Midbrain (tissue), 1 donor: ENCODE measurements at places on chromosomes 1 and 21.

DNA sequence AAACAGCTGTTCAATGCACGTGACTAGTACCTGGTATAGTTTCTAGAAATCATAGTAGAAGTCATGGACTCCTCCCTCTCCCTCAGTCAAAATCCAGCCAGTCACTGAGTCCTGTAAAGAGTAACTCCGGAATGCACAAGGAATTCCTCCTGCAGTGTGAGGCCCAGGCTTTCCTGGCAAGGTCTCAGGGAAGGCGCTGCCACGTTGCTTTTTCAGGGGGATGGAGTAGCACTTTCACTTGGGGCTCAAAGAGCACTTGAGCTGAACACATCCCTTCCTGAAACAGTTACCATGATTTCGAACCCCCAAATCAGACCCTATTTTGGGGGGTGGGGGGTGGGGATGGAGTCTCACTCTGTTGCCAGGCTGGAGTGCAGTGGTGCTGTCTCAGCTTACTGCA is 26.4 kb upstream of the LRRC8D start:
- no peak for DNase-seq

DNA sequence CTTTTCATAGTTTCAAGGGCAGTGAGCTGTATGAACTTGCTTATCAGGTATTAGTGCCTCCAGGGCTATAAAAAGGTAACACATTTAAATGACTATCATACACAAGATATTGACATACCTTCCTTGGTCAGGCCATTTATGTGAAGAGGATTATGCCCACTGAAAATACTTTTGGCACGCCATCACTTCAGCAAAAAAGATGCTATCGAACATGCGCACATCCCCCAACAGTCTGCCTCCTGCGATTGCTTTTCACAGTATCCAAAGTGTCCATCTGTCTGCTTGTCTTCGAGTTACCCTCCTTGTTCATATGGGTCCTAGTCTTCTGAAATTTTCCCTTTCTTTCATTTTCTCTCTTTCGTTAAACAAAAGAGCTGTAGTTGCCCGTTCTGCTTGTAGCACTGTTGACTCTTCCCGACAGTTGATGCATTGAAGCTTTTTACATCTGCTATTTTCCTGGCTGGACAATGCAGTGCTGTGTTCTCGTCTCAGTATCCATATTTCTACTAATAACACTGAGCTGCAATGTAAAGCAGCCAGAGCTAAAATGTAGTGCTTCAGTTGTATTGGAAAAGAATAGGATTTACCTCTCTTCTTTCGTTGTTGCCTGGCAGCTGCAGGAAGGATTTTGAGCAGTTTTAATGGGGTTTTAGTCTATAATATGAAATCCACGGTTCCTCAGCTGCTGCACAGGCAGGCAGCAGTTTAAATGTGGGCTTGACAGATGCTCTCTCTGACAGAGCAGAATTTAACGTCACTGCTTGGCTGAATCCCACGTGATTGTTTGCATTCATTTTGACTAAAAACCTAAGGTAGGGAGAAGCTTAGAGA is at the start of gene B3GALT2:
TSS of gene B3GALT2 (minus strand) at position 713 of the 831 bp plus-strand sequence. CDS start 5,051 bp downstream, outside the sequence.
- peak; percentile 73 for DNase-seq

GRCh38 chr1:1680031-1680911 is 12.3 kb downstream of the SLC35E2B start:
- DNase-seq: no peak

GRCh38 chr1:98086796-98087441 is 166.1 kb upstream of the DPYD start:
- no peak for DNase-seq

DNA sequence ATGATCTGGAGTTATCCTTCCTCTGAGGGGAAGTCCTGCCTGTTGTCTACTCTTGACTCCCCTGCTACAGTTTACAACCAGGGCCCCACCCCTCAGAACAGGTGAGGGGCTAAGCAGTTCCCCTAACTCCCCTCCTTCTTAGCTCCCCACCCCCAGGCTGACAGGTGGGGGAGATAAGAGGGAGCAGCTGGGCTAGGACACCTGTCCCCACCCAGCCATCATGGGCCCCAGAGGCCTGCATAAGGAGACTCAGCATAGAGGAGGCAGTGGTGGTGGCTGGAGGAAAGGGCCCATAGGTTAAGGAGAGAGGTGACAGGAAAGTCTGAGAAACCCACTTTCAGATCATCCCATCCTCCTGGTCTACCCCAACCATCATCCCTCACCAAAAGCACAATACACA is 6.8 kb downstream of the MEF2D start:
- no peak for DNase-seq

DNA sequence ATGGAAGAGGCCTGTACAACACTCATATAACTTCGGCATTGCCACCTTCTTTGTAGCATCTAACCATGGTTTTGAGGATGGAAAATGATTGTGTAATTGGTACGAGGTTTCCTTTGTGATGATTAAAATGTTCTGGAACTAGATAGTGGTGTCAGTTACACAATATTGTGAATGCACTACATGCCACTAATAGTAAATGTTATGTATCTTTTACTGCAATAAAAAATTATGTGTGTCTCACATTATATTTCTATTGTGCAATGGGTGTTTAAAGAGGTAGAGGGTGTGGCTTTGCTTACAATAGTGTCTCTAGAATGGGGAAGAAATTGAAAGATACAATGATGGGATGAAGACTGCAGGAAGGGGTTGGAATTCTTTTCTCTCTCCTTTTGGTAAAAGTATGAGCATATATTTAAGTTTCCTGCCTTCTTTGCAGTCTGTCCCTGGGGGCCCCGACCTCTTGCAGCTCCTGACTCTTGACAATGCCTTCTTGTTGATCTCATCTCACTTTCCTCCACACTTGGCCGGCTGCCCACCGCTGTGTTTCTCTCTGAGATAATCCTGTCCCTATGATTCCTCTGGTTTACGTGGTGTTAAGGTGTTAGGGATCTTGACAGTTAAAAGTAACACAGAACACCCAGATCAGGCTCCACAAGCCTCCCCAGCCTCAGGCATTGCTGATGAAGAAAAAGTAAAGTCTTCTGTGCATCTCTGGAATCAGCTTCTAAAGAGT is 39.3 kb downstream of the MTARC1 start:
- DNase-seq: no peak

GRCh38 chr1:225207791-225208190 is 220.0 kb downstream of the LBR start:
- DNase-seq: no peak

GRCh38 chr1:84077476-84078107 is 66.5 kb upstream of the PRKACB start:
- DNase-seq: peak; percentile 89

DNA sequence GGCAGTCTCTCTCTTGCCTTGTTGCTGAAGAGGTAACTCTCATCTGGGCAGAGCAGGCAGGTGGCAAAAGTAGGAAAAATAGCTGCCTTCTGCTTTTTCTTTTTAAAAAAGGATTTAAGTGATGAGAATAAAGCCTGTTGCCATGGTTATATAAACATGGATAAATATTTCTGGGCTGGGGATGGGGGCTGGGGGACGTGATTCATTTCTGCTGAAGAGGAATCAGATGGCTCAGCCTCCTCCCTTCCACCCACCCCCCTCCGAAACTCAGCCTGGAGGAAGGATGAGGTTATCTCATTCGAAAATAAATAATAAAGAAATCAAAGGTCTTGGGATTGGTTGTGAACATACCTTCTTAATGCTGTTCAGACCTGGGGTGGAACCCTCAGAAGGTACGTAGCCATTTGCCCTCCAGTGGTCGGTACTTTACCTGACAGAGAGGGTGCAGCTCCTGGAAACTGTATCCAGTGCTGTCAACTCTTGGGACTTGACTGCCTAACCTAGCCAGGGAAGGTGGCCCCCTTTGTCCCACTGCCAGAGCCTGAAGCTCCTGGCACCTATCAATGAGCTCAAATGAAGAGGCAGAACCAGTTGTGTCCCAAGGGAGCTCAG is 3.8 kb upstream of the INKA2 start:
- DNase-seq: no peak

DNA sequence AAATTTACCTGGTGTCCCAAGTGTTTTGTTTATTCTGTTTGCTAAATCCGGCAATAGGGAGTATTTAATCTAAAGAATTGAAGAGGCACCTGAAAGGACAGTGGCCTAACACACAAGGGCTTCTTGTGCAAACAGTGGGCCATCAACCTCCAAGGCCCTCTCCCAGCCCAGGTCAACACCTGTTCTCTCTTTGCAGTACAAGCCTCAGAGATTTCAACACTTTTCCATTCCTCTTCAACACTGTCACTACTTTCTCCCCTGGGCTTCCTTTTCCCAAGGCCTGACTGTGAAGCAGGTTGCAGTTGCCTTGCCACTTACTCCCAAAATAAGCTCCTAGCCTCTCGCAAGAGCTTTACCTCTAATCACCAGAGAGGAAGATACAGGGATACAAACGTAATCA is 3.2 kb upstream of the SNAPIN start:
- DNase-seq: no peak

- DNase-seq: no peak
These were observed 291.1 kb upstream of the NFIA start for GRCh38 chr1:60791226-60791625.

GRCh38 chr1:193192586-193192985 is 6.2 kb upstream of the B3GALT2 start:
- DNase-seq: no peak

- peak; percentile 30 for DNase-seq
These were observed 149.0 kb downstream of the IGSF21 start for GRCh38 chr1:18256282-18257235.

- peak; percentile 48 for DNase-seq
These were observed 17.4 kb downstream of the TNFRSF1B start for GRCh38 chr1:12184008-12184681.

DNA sequence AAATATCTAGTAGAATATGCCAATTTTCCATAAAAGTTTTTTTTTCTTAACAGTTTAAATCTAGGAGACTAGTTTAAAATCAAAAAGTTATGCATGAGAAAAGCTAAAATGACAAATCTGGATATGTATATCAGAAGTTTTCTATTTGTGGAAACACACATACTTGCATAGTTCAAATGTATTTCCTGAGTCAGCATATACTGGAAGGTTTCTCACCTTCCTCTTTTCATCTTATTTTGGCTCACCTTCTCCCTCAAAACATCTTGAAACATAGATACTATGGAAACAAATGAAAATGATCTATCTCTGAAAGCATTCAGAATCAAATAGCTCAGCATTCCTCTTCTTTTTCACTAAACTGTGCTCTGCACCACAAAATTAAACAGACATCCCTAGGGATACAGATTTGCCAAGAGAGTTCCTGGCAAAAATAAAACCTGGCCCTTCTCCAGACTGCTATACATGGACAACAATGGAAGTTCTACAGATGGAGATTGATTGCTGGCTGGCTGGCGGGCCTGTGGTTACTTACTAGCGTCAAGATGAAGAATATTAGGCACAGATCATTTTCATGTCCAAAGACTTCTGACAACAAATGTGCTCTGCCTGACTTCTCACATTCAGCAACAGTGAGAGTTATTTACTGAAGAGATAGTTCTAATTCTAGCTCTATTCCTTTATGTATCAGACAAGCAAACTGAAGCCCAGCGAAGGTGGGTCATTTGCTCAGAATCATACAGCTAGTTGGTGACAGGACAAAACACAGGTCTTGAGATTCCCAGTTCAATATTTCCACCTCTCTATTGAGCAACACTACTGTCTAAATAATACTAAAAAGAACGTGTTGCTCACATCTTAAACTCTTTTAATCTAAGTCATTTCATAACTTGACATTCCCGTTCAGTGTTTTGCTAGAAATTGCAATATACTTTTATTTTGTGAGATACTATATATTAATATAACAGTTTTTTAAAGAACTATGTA is 26.6 kb downstream of the DIPK1A start:
- DNase-seq: peak; percentile 59

DNA sequence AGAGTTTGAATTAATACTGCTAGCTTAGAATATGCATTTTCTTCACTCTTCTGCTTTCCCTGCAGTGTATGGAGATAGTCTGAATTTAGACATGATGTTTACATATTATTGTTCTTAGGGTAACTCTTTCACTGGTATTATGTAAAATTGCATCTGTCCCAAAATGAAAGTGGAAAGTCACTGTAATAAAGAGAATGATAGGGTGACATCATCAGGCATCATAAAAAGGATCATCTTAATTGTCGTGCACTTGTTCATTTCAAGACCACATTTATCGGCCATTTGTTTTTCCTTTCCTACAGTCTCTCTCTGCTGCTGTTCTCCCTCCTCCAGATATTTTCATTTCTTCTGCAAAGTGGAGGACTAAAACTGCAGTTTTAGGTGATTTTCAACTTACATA is 61.9 kb upstream of the ZNF281 start:
- DNase-seq: no peak

GRCh38 chr1:161763522-161764098 is 2.5 kb upstream of the ATF6 start:
- DNase-seq: no peak

- DNase-seq: no peak
These were observed 10.9 kb downstream of the IER5 start for GRCh38 chr1:181099152-181100014.

- no peak for DNase-seq
These were observed 63.2 kb downstream of the KIF26B start for GRCh38 chr1:245217853-245218608.

- no peak for DNase-seq
These were observed 498 bp upstream of the CLCA2 start for GRCh38 chr1:86423473-86423872.

DNA sequence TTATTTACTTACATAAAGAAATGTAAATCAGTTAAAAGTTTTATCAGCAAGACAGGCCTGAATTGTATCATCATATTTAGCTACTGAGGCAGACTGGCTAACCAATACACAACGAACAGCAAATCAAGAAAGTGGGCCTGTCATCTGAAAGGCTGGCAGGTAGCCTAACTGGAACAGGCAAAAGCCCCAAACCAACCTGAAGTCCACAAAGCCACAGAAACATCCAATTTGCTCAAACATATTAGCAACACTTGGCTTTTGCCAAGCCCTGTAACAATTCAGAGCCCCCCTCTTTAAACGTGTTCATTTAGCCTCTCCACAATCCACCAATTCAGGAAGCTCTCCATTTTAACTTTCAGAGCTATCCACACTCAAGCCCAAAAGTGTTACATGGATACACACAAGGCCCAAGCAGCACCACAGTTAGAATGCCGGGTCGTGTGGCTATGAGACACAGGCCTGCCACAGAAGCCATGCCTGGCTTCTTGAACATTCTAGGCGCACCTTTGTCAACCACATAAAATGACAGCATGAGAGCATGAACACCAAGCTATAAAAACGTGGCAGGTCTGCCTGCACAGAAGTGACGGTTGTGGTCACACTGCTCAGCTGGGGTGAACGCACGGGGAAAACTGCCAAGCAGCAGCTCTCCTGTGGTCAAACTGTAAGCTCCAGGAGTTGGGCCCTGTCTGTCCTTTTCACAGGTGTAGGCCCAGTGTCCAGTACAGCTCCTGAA is 49.3 kb downstream of the CD34 start:
- no peak for DNase-seq

GRCh38 chr1:183080406-183080805 is 57.2 kb downstream of the LAMC1 start:
- no peak for DNase-seq

GRCh38 chr21:45403133-45403824 is 1.7 kb upstream of the COL18A1 start:
- DNase-seq: no peak

- peak; percentile 32 for DNase-seq
These were observed 13.9 kb upstream of the BTG2 start for GRCh38 chr1:203291201-203292096.

DNA sequence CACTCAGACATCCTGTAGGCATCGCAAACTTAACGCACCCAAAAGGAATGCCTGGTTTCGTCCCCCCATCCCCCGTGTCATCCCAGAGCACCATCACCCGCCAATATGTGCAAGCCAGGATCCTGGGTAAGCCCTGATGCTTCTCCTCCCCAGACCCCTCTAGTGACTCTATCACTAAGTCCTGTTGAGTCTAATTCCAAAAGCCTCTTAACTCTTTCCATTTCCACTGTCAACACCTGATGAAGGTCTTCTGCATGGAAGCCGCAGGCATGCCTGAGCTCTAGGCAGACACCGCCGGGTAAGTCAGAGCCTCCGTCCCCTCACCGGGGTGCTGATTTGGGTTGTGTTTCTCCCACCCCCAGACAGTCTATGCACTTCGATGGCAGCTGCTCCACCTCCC is 5.3 kb upstream of the ADARB1 start:
- DNase-seq: no peak
